ENCODE measurements at places on chromosomes 4 and X. TPM values are rescaled to one million over a fixed set of nuclear protein-coding genes. Genes with fewer than 3 reads are reported as not detected.

The FAM53A gene
- 2.8 TPM for polyA plus RNA-seq

The FAM184B gene
- 0.50 TPM for polyA plus RNA-seq

The FRAS1 gene
- polyA plus RNA-seq, result 84.7 TPM

The TRMT10A gene
- polyA plus RNA-seq, result 15.0 TPM

The TBC1D8B gene
- polyA plus RNA-seq, result 3.9 TPM

The TRAPPC11 gene
- polyA plus RNA-seq, result 49.8 TPM
